Liver (tissue), 10 donors: ENCODE measurements at places on chromosomes 1 and 21.

- no peak for DNase-seq
These were observed 36.9 kb downstream of the EIF2D start for GRCh38 chr1:206575165-206575893.

- no peak for DNase-seq
These were observed 570.2 kb downstream of the DPYD start for GRCh38 chr1:97350662-97351061.

DNA sequence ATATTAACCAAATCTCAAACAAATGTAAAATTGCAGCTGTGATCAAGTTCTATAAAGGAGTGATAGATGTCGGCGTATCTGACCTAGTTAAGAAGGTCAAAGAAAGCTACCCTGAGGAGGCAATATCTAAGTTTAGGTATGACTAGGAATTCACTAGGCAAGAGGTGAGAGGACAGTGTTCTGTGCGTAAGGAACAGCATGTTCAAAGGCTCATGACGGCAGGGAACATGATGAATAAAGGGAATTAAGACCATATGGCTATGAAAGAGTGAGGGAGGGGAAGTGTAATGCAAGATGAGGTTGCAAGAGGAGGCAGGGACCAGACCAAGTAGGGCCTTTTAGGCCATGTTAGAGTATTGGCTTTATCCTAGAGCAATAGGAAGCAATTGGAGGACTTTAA is 8.6 kb downstream of the LIX1L start:
- no peak for DNase-seq

DNA sequence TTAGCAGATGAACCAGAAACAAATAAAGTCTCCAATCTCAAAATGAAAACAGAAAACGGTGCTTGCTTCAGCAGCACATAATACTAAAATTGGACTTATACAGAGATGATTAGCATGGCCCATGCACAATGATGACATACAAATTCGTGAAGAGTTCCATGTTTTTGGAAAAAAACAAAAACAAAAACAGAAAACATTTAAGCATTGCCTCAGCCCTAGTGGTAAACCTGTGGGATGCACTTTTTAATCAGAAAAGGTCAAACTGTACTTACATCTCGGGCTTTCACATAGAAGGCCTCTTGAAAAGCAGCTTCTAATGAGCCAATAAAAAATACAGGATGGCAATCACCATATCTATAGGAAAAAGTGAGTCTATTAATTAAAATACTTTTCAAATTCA is 159.1 kb upstream of the DMRTA2 start:
- no peak for DNase-seq

- DNase-seq, result no peak
These were observed 22.7 kb downstream of the MATN1 start for GRCh38 chr1:30700528-30701257.

DNA sequence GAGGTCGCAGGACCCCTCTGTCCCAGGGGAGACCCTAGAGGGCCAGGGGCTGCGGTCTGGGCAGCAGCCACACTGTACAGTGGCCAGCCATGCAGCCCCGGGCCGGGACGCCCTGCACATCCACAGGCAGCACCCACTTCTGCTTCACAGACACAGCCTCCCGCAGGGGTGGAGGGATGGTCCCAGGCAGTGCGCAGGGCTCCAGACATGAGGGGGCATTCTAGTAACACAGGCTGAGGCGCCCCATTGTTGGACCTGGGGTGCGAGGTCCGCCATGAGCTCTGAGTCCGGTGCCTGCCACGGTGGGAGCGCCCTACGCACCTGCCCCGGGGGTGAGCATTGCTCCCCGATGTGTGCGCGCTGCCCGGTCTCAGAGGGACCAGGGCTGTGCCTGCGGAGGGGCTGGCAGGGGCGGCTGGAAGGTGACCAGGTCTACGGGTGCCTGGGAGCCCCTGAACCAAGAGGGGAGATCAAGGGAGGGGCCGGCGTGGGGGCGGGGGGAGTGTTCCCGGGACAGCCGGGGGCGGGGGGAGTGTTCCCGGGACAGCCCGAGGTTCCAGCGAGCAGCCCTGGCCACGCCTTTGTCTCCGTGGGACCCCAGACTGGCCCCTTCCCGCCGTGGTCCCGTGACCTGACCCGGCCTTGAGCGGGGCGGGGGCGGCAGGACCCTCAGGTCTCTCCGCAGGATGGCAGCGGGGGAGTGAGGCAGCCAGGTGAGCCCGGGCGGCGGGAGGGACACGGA is 4.5 kb downstream of the MMEL1 start:
- DNase-seq, result no peak

GRCh38 chr1:232468249-232468648 is 161.7 kb downstream of the SIPA1L2 start:
- DNase-seq, result no peak

DNA sequence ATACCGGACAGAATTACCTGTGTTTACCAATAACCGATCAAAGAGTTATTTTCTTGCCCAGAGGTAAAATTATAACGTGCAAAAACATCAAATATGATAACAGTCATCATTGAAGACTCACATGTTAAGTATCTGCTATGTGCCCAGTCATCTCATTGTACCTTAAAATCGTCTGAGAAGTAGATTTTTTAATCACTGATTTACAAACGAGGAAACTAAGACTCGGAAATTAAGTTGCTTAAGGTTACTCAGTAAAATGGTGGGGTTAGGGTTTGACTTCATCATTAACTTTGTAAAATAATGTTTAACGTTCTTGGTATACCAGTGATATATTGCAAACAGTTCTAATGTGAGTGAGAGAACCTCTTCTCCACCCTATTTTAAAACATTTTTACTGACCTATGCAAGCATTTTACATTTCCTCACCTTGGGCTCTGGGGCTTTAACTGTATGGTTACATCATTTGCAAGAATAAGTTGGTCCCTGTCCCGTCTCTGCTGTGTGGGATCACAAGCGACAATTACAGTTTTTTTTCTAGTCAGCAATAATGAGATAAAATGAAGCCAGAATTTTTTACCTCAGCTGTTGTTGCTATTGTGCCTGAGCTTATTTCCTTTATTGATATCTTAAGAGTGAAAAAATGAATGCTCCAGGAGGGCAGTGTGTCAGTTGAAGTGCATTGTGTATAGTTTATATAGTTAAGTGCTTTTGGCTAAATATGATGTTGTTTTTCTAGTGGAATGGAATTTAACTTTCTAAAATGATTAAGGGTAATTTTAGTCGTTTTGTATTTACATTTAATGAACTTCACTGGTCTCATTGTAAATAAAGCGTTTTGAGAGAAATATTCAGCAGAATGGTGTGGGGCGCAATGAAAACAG is 2.7 kb downstream of the RPRD2 start:
- no peak for DNase-seq
